ENCODE measurements at places on chromosomes 6 and 20. TPM values are rescaled to one million over a fixed set of nuclear protein-coding genes. Genes with fewer than 3 reads are reported as not detected.
A peak's percentile ranks its signal among the peaks of the same experiment; 100 is the strongest.

DNA sequence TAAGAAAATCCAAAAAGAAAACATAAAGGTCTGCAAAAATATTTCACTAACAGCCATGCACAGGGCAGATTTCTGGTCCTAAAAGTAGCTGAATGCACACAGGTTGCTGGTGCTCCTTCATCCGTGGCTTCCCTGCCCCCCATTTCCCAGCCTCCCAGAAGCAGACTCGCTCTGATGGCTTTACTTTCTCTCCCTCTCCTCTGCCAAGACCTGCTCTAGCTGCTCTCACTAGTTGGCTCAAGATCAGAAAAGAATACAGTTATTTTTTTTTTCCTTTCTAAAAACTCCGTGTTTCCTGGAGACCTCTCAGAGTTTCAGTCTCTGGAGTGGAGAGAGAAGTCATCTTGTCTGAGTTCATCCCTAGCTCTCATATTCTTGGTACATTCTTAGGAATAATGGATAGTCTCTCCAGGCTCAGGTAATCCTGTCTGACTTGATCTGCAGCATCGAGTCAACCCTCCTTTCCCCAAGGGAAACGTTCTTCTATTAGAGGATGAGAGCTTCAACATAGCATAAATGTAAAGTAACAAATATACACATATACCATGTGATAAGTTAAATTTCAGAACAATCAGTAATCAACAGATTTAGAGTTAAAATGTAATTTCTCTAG is 214.2 kb downstream of the TBC1D7 start:
- no peak for DNase-seq

- DNase-seq: peak; percentile 91
Measured at GRCh38 chr6:90296341-90297114, at the start of gene BACH2. Gene BACH2, minus strand, starts transcription at chr6:90296843. Its CDS starts 287,999 bp downstream, at chr6:90008844.

DNA sequence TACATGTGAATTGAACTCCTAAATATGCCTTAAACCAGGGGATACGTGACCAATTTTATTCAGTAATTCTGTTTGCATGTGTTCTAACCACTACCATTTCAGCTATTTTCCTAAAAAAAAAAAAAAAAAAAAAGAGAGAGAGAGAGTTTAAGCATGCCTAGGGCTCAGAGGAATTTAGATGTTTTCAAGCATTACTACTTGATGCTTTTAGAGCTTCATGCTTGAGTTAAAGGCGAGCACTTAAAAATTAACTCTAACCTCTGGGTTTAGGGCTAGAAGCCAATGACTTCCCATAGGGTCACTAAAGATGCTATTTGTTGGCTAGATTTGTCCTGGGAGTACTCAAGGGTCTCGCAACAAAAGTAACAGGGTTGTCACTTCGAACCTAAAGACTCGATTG is 217.7 kb downstream of the ATXN1 start:
- no peak for DNase-seq

GRCh38 chr20:40650707-40651106 is 38.3 kb downstream of the MAFB start:
- DNase-seq: no peak

Gene PRSS16
- total RNA-seq: not detected

Gene SPATA25
- total RNA-seq: not detected

Gene PACSIN1
- total RNA-seq: 2.6 TPM

All from heart left ventricle (tissue), 16 donors.